Esophagus squamous epithelium (tissue), 5 donors: ENCODE measurements at places on chromosomes 11 and 22.

- no peak for DNase-seq
These were observed 55.1 kb downstream of the NOX4 start for GRCh38 chr11:89436071-89436470.

DNA sequence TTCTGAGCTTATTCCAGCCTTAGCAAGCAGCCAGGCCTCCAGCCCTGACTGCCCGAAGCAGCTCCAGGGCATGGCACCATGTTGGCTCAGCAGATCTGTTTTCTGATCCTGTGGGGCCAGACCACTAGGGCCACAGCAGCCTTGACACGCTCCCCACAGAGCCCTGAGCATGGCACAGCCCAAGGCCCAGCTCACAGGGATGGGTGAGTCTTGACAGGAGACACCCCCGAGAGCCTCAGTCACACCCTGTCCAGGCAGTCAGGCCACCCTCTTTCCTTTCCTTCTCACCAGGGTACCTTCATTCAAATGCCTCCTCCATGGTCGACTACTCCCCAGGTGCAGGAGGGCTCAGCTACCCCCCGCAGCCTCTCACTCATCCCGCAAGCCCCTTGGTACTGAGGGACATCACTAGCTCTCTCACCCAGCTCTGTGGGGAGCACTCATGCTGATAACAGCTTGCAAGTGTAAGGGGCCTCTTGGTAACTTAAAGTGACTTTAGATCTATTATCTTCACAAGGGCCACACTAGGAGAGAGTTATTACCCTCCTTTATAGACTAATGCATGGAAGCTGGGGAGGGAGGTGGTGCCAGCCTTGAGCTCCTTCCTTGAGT lies 3.9 kb upstream of the CDC42BPG start:
- DNase-seq: no peak

- no peak for DNase-seq
These were observed 150.9 kb downstream of the TBC1D22A start for GRCh38 chr22:46913351-46913750.

- no peak for DNase-seq
These were observed 111.4 kb upstream of the SORL1-AS1 start for GRCh38 chr11:121563900-121564822.

DNA sequence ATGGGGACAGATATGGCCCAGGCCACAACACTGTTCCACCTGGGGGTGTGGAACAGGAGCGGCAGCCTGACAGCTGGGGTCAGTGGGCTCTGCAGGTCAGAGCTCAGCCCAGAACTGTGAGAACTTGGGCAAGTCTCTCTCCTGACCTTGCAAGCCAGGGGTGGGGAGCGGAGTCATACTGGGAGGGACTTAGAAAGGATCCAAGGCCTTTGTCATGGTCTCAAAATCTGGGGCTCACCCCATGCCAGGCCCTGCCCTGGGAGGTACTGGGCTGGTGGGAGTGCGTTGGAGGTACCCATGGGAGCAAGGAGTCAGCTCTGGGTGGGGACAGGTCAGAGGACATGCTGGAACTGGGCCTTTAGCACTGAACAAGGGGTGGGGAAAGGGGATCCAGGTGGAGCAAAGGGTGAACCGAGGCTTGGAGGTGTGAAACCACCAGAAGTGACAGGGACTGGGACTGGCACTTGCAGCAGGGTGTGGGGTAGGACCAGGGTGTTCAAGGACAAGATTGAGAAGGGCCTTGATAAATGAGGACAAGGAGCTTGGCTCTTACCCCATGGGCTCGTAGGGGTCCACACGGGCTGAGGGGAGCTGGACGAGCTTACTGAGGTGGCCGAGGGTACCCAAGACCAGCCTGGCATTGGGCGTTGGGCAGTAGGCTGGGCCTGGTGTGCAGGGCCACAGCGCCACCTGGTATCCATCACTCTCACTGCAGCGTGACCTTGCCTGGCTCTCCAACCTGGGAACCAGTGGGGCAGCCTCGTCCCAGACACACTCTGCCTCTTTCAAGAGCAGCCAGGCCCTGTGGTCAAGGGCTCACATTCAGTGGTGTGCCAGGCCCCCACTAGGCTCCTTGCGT lies 7.4 kb upstream of the PMM1 start:
- no peak for DNase-seq
